ENCODE measurements at places on chromosomes 13 and 19. TPM values are rescaled to one million over a fixed set of nuclear protein-coding genes. Genes with fewer than 3 reads are reported as not detected.

Gene TDRD3
- 22.6 TPM for total RNA-seq

Gene IFNL1
- total RNA-seq: not detected

Gene CACNG7
- total RNA-seq: not detected

Gene MTUS2
- not detected for total RNA-seq

Gene KIR2DL4
- not detected for total RNA-seq

Gene CCDC8
- total RNA-seq: not detected

Gene OLFM2
- 11.0 TPM for total RNA-seq

Gene LGALS7
- not detected for total RNA-seq

Gene SYNGR4
- not detected for total RNA-seq

Gene CYSLTR2
- 1.3 TPM for total RNA-seq

Gene IGSF23
- total RNA-seq: not detected

Gene BRME1
- total RNA-seq: 9.8 TPM

Gene MEDAG
- not detected for total RNA-seq

Gene PCDH9
- total RNA-seq: 0.10 TPM

Gene LILRB3
- total RNA-seq: 5.0 TPM

Gene URAD
- not detected for total RNA-seq

Gene FBXO27
- not detected for total RNA-seq

Gene UBL5
- 389 TPM for total RNA-seq

Gene CCDC169
- not detected for total RNA-seq

Gene C5AR1
- 2.2 TPM for total RNA-seq

Gene NCAN
- not detected for total RNA-seq

Gene PDE4C
- total RNA-seq: not detected

Gene ZNF100
- 20.0 TPM for total RNA-seq

Gene VSTM2B
- not detected for total RNA-seq

Gene SH3GL1
- total RNA-seq: 67.8 TPM

Gene ZNF835
- total RNA-seq: 0.10 TPM

Gene ZNF382
- 12.6 TPM for total RNA-seq

Gene ANGPTL8
- total RNA-seq: not detected

Gene PNMA8B
- not detected for total RNA-seq

Gene ZNF66
- 8.1 TPM for total RNA-seq

Gene HCN2
- total RNA-seq: 2.3 TPM

Gene PRR22
- total RNA-seq: 5.3 TPM

Gene ASF1B
- total RNA-seq: 71.8 TPM

Gene ZNF229
- 0.05 TPM for total RNA-seq

Gene PNMA8A
- not detected for total RNA-seq

Gene TRPM4
- 0.54 TPM for total RNA-seq

Gene ZNF57
- total RNA-seq: 1.8 TPM

Gene ZNF708
- 17.5 TPM for total RNA-seq

Gene CACNA1A
- total RNA-seq: 1.7 TPM

Gene BST2
- 214 TPM for total RNA-seq

Gene TMEM59L
- 0.15 TPM for total RNA-seq

Gene ZNF600
- 16.3 TPM for total RNA-seq

Gene ADGRE3
- not detected for total RNA-seq

Gene ZNF99
- total RNA-seq: not detected

Gene IL11
- total RNA-seq: 0.74 TPM

Gene MYO9B
- total RNA-seq: 224 TPM

Gene SBSN
- not detected for total RNA-seq

Gene SHISA2
- 12.9 TPM for total RNA-seq

Gene EVI5L
- 9.1 TPM for total RNA-seq

Gene FCGBP
- 18.0 TPM for total RNA-seq

Gene ACP7
- total RNA-seq: not detected

Gene TINCR
- total RNA-seq: 0.76 TPM

Gene HPN
- not detected for total RNA-seq

Gene NLRP5
- not detected for total RNA-seq

Gene ZNF208
- 0.05 TPM for total RNA-seq
